ENCODE measurements at places on chromosomes 7 and 10. TPM values are rescaled to one million over a fixed set of nuclear protein-coding genes. Genes with fewer than 3 reads are reported as not detected.

GRCh38 chr7:103683348-103683747, 237.3 kb upstream of the SLC26A5 start:
- DNase-seq, result no peak

DNA sequence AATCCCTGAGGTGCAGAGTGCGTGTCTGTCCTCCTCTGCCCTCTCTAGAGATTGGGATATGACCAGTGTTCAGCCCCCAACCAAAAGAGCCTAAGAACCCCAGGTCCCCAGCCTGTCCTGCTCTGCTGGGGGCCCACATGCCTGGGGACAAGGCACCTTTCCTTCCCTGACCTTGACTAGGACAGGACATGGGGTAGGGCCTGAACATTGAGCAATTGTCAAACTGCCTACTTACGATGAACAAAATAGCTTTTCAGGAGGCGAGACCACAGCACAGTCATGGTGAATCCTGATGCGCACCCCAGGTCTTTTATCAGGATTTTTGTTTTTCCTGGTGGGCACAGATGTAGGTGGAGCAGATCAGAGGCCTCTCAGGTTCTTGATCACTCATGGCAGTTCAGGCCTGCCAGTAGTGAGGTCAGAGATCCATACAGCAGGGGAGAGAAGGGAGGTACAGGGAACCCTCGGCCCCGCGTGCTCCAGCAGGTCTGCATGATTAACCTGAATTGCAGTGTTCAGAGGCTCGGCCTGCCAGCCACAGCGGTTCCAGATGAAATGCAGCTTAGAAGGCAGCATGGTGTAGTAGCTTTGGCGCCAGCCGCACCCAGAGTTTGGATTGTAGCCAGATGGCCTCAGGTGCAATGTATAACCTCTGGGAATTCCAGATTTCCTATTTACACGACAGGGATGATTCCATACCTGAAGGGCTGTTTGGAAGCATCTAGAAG, 191.3 kb downstream of the CUX1 start:
- no peak for DNase-seq

GRCh38 chr7:77346441-77346840, 69.7 kb downstream of the GSAP start:
- DNase-seq, result no peak

- no peak for DNase-seq
Observed at GRCh38 chr7:71784180-71784579, 628.0 kb downstream of the CALN1 start.

- no peak for DNase-seq
Observed at GRCh38 chr7:96120445-96121225, 201.3 kb downstream of the SLC25A13 start.

The CALML3 gene
- total RNA-seq, result not detected

The GPRIN2 gene
- total RNA-seq, result not detected
